ENCODE measurements at places on chromosomes 5 and 9. TPM values are rescaled to one million over a fixed set of nuclear protein-coding genes. Genes with fewer than 3 reads are reported as not detected.

GRCh38 chr9:4721736-4722135, 19.3 kb downstream of the AK3 start:
- no peak for DNase-seq

DNA sequence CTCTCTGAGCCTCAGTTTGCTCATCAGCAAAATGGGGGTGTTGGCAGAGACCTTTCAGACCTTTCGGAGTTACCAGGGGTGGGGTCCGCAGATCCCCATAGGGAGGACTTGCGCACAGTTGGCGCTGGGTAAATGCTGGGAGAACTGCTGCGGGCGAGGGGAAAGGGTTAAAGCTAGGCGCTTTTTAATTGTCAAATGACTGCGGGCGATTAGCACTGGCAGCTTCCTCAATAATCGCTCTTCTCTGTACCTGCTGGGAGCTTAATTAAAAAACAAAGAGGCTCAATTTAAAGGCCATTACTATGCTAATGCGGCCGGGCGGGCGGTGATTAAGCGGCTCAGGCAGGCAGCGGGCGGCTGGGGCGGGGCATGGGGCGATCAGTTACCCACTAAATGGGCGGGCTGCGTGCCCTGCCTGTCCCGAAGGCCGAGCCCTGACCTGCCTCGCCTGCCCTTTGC, 63.0 kb downstream of the LMX1B start:
- DNase-seq: no peak

DNA sequence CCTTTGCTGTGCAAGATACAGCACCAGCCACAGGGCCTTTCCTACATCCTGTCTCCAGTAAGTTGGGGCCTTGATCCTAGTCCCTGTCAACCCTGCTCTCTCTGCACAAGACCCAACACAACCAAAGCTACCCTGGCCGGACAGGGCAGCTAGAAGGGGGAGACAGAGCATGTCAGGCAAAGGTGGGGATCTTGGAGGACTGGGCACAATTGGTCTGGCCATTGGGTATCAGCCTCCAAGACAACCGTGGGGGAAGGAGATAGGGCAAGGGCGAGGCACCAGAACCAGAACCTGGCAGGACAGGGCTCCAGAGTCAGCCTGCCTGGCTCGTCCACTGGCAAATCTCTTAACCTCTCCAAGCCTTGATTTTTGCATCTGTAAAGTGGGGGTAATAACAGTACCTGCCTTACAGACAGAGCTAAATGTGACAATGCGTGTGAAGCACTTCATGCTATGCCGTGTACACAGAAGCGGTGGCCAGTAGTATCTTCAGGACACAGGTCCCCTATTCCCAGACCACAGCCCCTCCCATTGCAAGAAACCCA, 51.6 kb upstream of the CDKN2AIPNL start:
- DNase-seq: no peak

GRCh38 chr9:16314476-16314875, 556.0 kb downstream of the BNC2 start:
- DNase-seq: no peak

TBC1D13 gene
- total RNA-seq: 9.6 TPM
